ENCODE measurements at places on chromosomes 5 and 9. TPM values are rescaled to one million over a fixed set of nuclear protein-coding genes. Genes with fewer than 3 reads are reported as not detected.

DNA sequence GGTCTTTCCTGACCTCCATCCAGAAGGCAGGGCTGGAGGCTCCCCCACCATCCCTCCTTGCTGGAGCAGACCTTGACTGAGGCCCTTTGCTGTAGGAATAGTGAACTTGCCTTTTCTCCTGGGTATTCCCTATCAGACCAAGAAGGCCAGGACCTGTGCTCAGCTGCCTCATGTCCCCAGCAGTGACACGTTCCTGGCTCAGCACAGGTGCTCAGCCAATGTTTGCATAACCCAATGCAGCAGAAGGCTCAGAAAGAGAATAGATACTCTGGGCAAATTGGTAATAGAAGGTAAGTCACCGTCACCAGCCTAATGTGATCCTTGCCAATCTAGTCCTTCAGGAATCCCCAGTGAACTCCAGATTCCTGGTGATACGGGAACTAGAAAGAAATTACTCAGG is 96.4 kb downstream of the ACTL7B start:
- DNase-seq: no peak

- no peak for DNase-seq
Measured at GRCh38 chr9:134239939-134240338, 75.6 kb upstream of the RNU6ATAC start.

BTNL9 gene
- total RNA-seq: 0.88 TPM

TAF11L5 gene
- total RNA-seq: not detected
